ENCODE measurements at places on chromosomes 16 and 17.

DNA sequence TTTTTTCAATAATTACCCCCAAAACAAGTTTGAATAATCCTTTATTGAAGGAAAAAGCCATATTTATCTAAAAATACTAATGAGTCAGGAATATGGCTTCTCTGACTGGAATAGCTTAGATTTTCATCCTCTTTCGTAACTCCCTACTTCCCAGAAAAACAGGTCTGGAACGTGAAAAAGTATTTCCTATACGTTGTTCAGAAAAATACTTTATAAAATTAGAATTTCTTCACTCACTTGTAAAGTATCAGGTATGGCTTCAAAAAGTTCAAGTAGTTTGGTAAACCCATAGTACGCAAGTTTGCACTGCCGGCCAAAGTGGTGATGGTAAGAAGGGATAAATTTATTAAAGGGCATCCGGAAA lies 33.7 kb downstream of the MARF1 start:
- DNase-seq: no peak

DNA sequence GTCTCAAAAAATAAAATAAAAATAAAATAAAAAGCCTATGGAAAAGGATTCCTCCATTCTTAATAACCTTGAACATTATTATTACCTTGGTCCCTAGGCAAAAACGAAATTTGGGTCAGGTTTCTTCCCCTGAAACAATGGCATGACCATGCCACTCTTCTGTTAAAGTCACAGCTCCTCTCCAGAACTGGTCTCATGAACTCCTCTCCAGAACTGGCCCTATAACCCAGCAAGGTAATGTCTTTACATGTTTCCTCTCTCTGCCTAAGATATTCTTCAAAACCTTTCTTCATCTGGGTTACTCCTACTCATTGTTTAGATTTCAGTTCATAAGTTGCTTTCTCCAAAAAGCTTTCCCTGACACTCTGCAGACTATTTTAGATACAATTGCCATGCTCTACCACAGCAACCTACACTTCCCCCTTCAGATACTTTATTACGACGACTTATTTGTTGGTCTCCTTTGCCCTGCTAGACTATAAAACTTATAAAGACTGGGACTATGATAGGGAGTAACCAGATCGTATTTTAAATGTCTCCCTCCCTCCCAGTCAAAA lies 13.5 kb downstream of the TRIM37 start:
- no peak for DNase-seq

DNA sequence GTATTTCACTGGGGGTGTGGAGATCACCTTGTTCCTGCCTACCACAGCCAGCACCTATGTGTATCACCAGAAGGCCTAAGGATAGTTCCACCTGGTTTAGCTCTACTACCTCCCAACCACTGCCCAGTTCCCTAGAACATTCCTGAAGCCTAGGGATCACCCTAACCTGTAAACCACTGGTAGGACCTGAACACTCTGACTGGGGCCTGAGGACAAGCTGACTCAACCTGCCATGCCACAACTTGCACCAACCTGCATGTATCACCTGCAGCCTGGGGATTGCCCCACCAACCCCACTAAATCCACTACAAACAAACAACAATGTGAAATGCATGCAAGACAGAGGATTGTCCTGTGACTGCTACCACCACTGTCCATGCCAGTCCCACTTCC lies 128.1 kb downstream of the KIF2B start:
- no peak for DNase-seq

DNA sequence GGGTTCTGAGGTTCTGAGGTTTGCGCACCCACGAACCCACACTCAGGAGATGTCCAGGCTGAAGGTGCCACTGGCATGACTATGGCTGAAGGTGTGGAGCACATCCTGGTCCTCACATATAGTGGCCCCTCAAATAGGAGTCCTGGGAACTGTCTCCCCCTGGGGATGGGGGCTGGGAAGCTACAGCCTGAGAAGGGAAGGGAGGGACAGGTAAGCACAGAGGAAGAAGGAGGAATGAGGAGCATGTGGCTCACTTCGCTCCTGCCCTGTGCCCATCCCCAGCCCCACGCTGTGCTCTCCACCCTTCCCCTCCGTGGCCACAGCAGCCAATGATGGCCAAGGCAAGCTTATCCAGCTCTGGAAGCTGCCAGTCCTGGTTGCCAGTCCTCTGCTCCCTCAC lies 123.9 kb upstream of the LHX1 start:
- no peak for DNase-seq

DNA sequence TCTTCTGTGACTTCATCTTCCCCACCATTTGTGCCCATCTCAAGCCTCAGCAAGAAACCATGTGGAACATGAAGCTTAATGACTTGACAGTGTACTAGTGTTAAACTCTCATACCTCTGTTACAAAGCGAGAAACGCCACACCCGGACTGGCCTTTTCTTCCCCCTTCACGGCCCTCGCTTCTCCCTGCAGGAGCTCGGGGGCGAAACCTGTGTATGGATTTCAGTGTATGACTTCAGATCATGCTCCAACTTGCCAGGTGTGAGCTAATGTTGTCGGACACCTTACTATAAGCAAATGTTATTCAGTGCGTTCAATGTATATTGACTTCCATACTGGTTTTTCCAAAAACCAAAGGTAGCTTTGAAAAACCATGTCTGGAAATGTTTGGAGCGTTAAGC lies 20.1 kb upstream of the SLC5A11 start:
- DNase-seq: no peak

GRCh38 chr17:35432176-35433074 lies at the start of gene SLFN12:
TSS of gene SLFN12 (minus strand) at chr17:35432500. CDS start at chr17:35423028, 9,472 bp downstream.
- DNase-seq: no peak

- no peak for DNase-seq
Measured at GRCh38 chr16:10493276-10493675, 87.1 kb downstream of the EMP2 start.

DNA sequence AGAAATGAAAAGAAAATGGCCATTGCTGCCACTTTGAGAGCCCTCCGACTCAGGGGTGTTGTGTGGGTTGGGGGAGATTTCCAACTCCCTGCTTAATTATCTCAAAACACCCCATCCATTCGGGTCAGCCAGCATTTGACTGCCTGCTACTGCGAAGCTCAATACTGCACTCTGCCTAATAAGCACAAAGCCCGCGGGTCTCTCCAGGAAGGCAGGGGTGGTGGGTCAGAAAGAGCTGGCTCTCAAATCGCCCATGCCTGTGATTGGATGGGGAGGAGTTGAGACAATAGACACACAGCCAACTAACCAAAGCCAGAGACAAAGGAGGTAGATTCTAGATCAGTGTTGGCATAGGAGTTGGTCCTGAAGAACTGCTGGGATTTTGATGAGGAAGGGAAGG lies 2.3 kb upstream of the XAF1 start:
- no peak for DNase-seq

DNA sequence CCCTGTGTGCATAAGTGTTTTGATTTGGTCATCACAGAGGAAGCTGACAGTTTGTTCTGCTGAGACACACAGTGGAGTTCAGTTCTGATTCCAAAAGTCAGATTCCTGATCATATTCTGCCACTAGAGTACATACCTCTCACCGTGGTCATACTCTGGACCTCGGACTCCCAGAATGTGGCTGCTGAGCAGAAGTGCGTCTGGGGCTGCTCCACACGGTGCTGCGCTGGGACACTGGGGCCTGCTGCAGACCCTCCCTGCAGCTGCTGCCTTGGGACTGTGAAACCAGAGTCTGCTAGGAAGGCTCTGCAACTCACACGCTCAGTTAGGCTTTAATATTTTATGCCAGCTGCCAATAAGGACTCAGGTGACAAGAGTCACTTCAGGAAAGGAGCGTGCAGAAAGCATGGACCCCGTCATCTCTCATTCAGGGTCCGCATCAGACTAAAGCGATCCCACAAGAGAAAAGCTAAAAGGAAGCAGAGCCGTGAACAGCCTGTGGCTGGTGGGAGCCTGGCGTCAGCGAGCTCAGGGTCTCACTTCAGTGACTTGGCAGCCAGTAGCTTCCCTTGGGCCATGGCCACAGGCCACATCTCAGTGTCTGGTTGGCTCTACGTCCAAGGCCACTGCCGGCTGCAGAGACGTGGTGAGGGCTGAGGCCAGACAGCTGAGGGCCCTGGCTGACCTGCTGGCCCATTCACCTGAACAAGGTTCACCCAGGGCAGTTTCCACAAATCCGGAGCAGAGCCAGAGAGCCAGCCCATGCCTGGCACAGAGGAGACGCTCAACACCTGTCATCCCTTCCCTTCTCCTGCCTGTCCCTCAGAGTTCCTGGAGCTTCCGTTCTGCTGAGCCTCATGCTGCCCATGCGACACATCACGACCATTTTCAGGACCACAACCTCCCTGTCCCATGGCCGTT lies 24.7 kb upstream of the KIFC3 start:
- no peak for DNase-seq

DNA sequence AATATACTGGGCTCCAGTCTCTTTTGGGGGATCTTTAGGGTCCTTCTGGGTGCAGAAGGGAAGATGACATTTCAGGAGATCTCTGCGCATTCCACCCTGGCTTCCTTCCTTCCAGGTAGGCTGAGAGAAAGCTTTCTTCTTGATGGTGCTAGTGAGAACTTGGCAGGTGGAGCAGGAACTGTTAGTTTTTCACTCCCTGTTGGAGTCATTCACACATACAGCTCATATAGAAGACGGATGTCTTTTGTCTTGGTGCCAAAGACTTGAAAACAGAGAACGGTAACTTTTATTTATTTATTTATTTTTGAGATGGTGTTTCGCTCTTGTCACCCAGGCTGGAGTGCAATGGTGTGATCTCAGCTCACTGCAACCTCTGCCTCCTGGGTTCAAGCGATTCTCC lies 43.9 kb downstream of the PITPNC1 start:
- no peak for DNase-seq

DNA sequence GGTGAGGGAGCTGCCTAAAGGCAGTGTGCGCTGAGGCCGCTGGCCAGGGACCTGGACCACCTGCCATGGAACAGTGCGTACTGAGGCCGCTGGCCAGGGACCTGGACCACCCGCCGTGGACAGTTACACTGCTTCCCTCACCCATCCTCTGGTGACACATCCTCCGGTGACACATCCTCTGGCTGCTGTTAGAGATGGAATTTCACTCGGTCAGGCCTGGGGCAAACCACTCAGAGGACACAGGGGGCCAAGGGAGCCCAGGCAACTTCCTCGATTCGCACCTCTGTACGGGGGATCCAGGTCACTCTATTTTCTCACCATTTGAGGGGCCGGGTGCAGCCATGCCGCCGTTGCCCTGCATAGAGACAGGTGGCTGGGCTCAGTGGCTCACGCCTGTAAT lies 32.4 kb upstream of the RPTOR start:
- no peak for DNase-seq

- no peak for DNase-seq
Measured at GRCh38 chr17:29619251-29619650, 3.5 kb downstream of the CORO6 start.

DNA sequence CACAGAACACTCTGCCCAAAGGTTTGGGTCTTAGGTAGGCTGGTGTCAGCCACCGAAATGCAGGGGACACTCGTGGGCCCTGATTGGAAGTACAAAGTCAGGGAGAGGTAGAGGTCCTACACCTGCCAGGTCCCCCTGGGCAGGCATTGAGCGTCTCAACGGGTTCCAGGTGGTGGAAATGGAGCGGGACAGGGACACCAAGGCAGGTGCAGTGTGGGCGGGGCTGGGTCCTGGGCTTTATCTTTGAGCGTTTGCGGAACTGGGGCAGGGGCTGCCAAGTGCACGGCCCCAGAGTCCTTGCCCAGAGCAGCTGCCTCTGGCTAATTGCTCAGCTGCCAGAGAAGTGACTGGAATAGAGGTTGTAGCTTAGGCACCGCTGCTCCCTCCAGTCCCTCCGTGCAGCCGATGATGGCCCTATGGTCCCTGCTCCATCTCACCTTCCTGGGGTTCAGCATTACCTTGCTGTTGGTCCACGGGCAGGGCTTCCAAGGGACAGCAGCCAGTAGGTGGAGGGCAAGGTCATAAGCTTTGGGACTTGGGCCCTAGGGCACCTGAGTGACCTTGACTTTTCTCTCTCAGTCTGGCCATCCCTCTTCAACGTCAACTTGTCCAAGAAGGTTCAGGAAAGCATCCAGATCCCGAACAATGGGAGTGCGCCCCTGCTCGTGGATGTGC lies at the start of gene ZACN:
Gene ZACN, plus strand, starts transcription at position 323 of the 675 bp plus-strand sequence. Its CDS starts 83 bp downstream, at position 406.
- no peak for DNase-seq

DNA sequence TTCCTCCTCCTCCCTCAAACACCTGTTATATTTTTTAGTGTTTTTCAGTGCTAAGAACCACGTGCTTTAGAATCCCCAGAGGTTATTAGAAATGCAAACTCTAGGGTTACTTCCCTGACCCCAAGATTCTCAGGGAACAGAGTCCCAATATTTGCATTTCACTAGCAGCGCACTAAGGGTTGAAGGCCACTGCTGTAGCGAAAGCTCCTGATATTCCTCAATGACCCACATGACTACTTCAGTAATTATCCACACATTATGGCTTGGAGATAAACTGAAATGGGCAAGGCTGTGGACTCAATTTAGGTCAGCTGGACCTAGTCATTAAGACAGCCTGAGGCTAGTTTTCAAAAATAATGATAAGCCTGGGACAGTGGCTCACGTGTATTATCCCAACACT lies 78.5 kb upstream of the BCAR1 start:
- DNase-seq: no peak

DNA sequence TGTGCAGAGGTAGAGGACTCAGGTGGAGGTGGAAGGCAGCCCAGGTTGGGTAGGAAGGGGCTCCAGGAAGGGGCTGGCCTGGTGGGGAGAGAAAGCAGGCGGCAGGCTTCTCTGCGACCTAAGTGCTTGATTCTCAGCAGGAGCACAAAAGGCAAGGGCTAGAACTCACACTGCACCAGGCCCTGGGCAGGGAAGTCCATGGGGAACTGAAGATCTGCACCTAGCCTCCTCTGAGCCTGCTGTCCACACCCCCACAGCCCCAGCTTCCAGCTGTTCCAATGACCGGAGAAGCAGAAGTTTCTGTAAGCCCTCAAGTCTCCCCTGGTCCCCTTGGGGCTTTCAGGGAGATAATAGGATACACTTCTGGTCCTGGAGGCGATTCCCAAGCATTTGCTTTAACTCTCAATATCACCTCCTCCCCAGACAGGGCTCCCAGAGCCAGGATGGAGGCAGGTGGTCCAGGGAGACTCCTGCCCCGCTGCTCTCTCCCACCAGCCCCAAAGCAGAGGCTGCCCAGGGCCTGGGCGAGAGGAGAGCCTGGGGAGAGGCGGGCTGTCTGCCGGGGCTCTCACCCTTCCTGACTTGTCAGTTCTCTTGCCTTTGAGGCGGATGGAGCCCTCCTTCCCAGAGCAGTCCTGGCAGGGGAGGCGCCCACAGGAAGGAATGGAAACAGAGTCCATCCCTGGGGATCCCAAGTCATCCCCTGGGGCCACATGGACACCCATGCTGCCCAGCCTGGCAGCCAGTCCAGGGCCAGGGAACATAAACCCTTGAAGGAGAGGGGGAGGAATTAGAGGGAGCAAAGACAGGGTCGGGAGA lies 126.0 kb downstream of the RBFOX3 start:
- DNase-seq: no peak

DNA sequence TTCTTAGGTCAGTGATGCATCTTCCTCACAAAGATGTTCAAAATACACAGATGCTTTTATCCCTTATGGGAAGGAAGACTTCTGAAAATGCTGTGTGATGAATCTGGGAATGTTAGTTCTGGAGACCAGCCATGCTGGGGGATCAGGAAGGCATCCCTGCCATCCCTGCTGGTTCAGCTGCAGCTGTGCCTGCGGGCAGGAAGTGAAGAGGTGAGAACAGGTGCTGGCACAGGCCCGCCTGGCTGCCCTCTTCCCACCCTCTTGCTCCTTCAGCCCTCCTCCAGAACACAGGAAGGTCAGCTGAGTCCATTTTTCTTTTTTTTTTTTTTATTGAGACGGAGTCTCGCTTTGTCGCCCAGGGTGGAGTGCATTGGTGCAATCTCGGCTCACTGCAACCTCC lies 15.2 kb downstream of the RAB11FIP3 start:
- DNase-seq: no peak
